BE2C (cell line): ENCODE measurements at places on chromosomes 7 and 10.

DNA sequence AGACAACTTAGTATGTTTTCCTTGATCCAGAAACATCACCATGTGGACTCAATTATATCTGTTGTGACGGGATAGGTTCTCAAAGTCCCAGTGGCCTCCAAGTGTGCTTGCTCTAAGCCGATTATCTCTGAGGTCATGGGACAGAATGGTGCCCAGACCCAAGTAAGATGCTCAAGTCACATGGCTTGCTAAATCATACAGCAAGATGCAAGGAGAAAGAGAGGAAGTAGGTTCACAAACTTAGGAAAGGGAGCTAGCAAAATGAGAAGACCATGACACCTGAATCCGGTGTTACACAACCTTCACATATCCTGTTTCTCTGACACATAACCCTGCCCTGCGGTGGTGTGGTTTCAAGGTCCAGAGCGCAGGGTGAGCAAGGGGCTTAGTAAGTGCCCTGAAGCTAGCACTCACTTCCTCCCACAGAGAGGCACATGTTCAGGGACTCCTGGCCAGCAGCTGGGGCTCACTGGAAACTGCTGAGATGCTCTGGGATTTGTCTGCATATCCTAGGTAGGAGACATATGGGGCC lies 590.9 kb upstream of the ANKRD30A start:
- no peak for DNase-seq

DNA sequence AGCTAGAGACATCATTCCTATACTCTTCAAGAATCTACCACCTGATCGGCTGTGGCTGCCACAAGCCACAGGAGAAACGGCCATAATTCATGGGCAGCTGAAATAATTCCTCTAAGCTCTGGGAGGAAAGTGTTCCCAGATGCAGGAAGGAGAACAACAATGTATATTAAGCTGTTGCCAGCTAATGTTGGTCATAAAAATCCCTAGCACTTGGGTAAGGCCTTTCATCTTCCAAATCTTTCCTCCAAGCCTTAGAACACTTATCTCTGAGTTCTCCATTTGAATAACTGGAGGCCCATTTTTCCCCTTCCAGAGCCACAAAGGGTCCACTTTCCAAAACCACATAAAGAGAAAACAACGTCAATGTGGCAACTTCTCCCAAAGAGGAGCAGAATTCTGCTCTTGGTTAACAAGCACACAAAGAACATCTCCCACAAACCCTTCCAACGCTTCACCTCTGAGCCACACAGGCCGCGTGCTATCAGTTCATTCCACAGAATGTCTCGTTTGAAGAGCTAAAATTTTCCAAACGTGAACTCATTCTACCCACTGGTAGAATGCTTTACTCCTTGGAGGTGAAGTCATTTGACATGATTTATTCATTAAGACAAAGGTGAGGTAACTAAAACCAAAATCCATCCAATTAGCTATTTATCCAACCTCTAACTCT lies 11.2 kb downstream of the KCNMA1 start:
- DNase-seq: no peak

DNA sequence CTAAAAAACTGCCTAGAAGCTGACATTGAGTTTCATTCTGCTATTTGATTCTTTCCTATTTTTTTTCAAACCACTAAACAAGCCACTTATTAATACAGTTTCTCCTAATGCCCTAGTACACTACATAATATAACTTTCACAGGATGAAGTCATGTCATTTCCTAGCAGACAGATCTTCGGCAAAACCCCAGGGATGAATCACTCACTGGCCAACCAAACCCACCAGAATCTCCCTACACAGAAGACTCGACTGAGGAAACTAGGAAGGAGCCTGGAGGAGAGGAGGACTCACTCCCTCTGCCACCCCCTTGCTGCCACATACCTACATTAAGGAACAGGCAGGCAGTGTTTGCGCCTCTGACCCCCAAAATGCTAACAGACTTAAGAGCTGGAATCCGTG lies 33.4 kb downstream of the XPNPEP1 start:
- no peak for DNase-seq

DNA sequence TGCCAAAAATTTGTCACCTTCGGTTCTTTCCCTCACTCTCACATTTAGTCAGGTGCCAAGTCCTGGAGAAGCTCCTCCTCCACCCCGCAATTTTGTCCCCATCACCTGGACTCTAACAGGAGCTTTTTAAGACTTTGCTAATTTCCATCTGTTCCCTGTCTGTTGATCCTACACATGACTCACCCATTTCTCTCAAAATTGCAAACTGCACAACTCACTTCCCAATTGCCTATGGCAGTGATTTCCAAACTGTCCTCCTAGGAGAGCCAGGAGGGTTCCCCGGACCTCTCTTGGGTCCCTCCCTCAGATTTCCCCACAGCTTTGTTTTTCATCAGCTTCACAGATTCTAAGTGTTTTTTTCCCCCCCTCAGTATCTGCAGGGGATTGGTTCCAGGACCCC lies 120.3 kb downstream of the WNT2 start:
- DNase-seq: no peak

DNA sequence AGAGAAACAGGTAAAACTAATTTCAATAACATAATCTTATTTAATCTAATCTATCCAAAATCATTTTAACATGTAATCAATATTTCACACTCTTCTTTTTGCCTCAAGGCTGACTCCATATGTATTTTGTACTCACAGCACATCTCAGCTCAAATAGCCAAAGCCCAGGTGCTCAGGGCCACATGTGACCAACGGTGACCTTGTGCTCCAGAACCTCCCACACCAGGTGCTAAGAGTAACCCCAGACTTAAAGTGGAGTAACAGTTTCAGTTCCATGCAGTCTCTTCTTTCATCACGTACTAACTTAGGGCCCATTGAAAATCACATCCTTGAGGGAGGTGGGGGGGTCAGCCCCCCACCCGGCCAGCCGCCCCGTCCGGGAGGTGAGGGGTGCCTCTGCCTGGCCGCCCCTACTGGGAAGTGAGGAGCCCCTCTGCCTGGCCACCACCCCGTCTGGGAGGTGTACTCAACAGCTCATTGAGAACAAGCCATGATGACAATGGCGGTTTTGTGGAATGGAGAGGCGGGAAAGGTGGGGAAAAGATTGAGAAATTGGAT lies 47.3 kb downstream of the NCAPG2 start:
- no peak for DNase-seq

- DNase-seq: no peak
Observed at GRCh38 chr7:50857804-50858489, 75.3 kb upstream of the GRB10 start.

GRCh38 chr7:18053177-18053928 lies 25.7 kb upstream of the PRPS1L1 start:
- DNase-seq: no peak

GRCh38 chr7:48285373-48285772 lies 114.1 kb downstream of the ABCA13 start:
- no peak for DNase-seq

DNA sequence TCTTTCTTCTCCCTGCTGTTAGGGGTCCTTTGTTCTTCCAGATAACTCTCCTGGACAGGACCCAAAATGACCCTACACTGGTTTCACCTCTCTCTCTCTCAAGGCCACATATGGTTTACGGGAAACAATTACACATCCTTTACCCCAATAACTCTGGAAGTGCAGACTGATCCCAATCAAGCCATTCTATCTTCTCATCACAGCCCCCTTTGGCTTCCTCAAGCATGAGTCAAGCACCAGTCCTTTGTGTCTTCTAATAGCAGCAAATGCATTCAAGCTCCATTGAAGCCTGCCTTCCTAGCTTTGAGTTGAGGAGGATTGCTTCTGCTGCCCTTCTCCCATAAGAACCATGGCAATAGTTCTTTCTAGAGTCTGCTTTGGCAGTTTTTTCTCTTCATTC lies 20.2 kb downstream of the C10orf67 start:
- no peak for DNase-seq

- no peak for DNase-seq
Observed at GRCh38 chr7:114606100-114606499, 191.5 kb downstream of the FOXP2 start.

GRCh38 chr10:131117416-131118212 lies 193.9 kb downstream of the TCERG1L start:
- DNase-seq: no peak

- DNase-seq: no peak
Observed at GRCh38 chr7:17939211-17939605, 1.1 kb downstream of the SNX13 start.

DNA sequence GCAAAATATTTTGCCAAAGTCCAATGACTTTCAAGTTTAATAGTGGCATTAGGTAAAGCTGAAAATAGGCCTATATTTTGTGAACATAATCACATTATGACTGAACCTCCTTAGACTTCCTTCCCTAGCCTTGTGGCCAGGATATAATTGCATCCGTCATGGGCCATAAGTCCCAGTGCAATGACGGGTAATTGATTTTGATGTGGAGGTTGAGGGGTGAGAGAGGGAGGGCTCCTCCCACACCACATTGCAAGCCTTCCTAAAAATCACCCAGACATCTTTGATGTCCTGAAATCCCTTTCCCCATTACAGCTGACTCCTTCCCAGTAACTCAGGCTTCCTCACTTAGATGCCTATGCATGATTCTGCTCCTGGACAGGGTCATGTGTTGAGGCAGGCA lies 25.6 kb downstream of the TAS2R41 start:
- DNase-seq: no peak

- DNase-seq: no peak
Observed at GRCh38 chr10:47224546-47225218, 75.3 kb upstream of the GDF10 start.

DNA sequence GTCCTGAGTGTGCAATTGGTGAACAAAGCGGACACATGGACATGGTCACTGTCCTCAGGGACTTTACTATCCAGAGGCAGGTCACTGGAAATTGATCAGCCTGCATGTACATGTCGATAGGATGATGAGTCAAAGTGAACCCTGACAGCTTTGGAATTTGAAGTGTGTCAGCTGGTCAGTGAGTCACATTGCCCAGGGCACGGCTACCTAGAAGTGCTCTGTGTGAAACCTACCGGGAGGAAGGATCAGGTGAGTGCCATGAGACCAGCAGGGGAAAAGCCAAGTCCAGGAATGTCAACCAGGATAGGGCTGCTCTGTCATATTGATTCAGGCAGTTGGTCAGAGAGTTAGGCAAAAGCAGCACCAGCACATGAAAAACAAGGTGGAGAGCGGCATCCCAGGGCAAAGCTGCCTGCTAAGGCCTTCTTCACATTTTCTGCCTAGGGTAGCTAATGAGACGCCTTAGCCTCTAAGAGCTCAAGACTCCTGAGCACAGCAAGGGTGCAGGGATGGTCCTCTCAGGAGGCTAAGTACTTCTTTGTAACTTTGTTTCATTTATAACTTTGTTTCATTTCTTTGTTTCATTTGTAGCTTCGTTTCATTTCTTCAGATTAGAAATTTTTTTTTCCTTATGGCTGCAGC lies 19.4 kb upstream of the PDCD4 start:
- no peak for DNase-seq

DNA sequence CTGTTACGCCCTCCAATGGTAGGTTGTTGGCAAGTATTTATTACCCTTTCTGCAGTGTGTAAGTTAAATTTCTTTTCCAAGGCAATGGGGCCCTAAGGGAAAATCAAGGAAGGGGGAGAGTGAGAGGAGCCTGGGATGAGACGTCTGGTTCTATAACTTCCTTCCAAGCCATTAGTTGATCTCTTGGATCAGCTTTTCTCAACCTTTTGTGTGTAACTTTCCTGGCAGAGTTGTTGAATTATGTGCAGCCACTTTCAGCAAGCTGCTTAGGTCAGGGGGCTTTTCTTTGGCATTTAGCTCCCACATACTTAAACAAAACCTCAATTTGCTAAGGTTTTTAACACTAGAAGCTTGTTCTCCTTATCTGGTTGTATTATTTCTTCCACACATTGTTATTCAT lies 127.1 kb downstream of the NXPH1 start:
- no peak for DNase-seq

DNA sequence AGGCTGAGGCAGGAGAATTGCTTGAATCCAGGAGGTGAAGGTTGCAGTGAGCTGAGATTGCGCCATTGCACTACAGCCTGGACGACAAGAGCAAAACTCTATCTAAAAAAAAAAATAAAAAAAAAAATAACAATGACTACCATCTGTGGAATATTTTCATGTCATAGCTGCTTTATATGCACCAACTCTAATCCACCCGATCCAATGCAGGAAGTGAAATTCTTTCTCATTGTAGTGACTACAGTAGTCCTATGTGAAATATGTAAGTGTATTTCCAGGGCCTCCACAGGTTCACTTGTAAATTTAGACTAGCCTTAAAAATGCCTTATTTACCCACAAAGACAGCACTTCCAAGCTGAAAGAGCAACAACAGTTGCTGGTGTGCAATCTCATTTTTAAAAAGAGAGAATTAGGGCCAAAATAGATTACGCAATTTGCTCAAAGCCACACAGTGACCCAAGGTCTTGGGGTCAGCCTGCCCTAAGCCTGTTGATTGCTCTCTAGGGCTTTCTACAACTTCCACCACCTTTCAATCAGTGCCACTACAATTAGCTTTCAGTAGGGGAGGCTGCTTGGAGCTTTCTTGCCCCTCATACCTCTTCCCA lies 25.8 kb upstream of the EGFR start:
- DNase-seq: no peak

- no peak for DNase-seq
Observed at GRCh38 chr10:71714031-71714410, 5.6 kb downstream of the C10orf105 start.

GRCh38 chr7:87106974-87107612 lies 45.2 kb upstream of the DMTF1 start:
- no peak for DNase-seq

DNA sequence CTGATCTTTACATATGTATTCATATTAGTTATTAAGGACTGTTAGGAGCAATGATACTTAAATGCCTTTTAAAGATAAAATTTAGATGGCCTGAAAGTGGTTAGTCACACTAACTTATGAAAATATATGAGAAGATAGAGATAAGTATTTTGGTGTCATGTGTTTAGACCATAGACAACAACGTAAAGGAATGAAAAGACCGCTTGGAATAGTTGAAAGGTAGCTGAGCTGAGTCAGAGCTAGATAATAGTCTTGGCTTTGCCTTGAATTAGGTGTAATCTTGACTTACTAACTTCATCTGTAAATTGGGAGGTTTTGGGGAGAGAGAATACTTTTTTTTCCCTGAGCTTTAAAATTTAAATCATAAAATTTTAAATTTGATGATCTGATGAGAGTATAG lies 127.0 kb downstream of the LYZL1 start:
- DNase-seq: no peak

- DNase-seq: no peak
Observed at GRCh38 chr7:115805458-115805857, 225.1 kb downstream of the TFEC start.

GRCh38 chr10:112716924-112717413 lies 233.1 kb upstream of the TCF7L2 start:
- no peak for DNase-seq

GRCh38 chr10:114087255-114087654 lies 43.6 kb downstream of the ADRB1 start:
- DNase-seq: no peak

GRCh38 chr10:125991392-125991791 lies 95.0 kb downstream of the FANK1 start:
- no peak for DNase-seq

GRCh38 chr10:34223658-34224057 lies 591.4 kb downstream of the PARD3 start:
- no peak for DNase-seq

- DNase-seq: no peak
Observed at GRCh38 chr10:8311526-8312070, 257.1 kb downstream of the GATA3 start.

GRCh38 chr7:130493275-130493873 lies 1.5 kb downstream of the MEST start:
- DNase-seq: no peak
